ENCODE measurements at places on chromosomes 5 and 9. TPM values are rescaled to one million over a fixed set of nuclear protein-coding genes. Genes with fewer than 3 reads are reported as not detected.
A peak's percentile ranks its signal among the peaks of the same experiment; 100 is the strongest.

Gene C5orf47
- total RNA-seq: not detected

Gene PRELID2
- 24.7 TPM for total RNA-seq

Gene FIBCD1
- not detected for total RNA-seq

Gene IRX4
- not detected for total RNA-seq

GRCh38 chr5:155794795-155795194, 532.2 kb upstream of the SGCD start:
- DNase-seq: no peak
- no peak overlapping the region for H3K4me3 ChIP-seq
- no peak overlapping the region for H3K27ac ChIP-seq
- no peaks in the 10 kb centered on the region for H3K27me3 ChIP-seq
- H3K4me1 ChIP-seq: no peaks in the 10 kb centered on the region
- H3K36me3 ChIP-seq: no peaks in the 10 kb centered on the region

DNA sequence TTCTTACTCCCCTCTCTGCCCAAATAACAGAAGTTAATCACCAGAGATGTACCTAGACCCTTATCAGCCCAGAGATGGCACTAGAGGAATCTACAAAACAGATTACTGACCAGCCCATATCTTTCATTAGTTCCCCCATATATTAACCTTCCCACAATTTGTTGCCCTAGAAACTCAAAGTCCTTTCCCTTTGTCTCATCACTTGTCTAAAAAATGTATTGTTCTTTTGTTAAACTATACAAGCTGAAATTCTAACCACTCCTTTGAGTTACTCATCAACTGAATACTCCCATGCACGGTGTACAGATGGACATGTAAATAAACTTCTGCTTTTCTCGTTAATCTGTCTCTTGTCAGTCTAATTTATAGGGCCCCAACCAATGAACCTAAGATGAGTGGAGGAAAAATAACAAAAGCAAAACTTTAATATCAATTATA, 130.9 kb downstream of the CCDC192 start:
- no peak overlapping the region for H3K27ac ChIP-seq
- no peak for DNase-seq
- H3K36me3 ChIP-seq: no peaks in the 10 kb centered on the region
- no peaks in the 10 kb centered on the region for H3K4me1 ChIP-seq

Gene MED7
- 19.7 TPM for total RNA-seq

DNA sequence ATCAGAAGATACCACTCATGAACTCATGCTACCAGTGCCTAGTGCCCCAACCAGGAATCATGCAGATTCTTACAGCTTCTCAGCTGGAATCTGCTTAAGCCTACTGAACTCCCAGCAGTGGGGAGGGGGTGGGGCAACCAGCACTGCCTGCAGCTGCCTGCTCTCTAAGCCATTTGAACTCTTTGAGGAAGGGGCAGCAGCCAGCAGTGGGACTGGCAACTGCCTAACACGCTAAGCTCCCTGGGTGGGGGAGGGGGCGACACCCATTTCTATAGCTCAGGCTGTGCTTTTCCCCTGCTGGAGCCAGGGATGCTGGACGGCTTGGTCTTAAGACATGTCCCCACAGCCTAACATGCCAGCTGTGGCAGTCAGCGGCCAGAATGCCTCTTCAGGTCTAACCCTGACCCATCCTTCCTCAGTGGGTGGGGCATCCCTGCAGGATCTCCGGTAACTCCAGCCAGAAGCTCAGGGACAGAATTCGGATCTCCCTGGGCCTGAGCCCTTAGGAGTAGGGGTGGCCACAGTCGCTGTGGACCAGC, 889.7 kb downstream of the CDH9 start:
- no peak overlapping the region for H3K4me3 ChIP-seq
- no peaks in the 10 kb centered on the region for H3K36me3 ChIP-seq
- peak; percentile 4 for DNase-seq
- no peak overlapping the region for H3K27ac ChIP-seq
- no peaks in the 10 kb centered on the region for H3K27me3 ChIP-seq

GRCh38 chr5:94072116-94072515, 330.7 kb upstream of the POU5F2 start:
- no peak overlapping the region for H3K4me3 ChIP-seq
- H3K27ac ChIP-seq: no peak overlapping the region
- no peaks in the 10 kb centered on the region for H3K4me1 ChIP-seq
- no peaks in the 10 kb centered on the region for H3K36me3 ChIP-seq

GRCh38 chr5:34854459-34855174, 15.7 kb downstream of the TTC23L start:
- H3K36me3 ChIP-seq: no peaks in the 10 kb centered on the region
- H3K4me3 ChIP-seq: no peak overlapping the region
- H3K27ac ChIP-seq: no peak overlapping the region
- no peak for DNase-seq

Gene CCDC192
- not detected for total RNA-seq

DNA sequence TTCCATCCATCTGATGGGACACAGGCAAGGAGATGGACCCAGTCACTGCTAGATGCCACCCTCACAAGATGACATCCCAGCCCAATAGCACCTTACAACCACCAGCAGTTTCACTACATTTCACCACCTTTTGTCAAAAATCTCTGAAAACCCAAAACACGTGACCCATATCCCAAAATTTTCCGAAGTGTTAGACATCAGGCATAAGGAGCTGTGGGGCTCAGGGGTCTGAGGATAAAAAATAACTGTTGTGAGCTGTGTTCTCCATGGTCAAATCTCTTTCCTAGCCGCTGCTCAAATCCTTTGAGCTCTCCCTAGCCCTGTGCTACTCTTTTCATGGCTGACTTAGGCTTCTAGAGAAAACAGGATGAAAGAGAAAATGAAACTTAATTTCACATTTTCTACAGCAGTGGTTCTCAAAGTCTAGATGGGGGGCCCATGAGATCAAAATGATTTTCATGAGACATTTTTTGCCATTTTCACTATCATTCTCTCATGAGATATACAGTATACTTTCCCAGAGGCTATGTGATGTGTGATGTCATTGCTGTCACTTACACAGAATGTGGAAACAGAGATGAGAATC, 40.7 kb downstream of the TIMD4 start:
- H3K36me3 ChIP-seq: no peaks in the 10 kb centered on the region
- H3K27ac ChIP-seq: no peak overlapping the region
- H3K4me3 ChIP-seq: no peak overlapping the region
- H3K27me3 ChIP-seq: no peaks in the 10 kb centered on the region

GRCh38 chr9:129323376-129323998, 145.4 kb upstream of the IER5L start:
- no peak overlapping the region for H3K4me3 ChIP-seq
- no peak overlapping the region for H3K27ac ChIP-seq
- DNase-seq: no peak
- H3K36me3 ChIP-seq: no peaks in the 10 kb centered on the region
- H3K4me1 ChIP-seq: peaks cover 37% of the 10 kb centered on the region

Gene COL27A1
- 47.0 TPM for total RNA-seq

DNA sequence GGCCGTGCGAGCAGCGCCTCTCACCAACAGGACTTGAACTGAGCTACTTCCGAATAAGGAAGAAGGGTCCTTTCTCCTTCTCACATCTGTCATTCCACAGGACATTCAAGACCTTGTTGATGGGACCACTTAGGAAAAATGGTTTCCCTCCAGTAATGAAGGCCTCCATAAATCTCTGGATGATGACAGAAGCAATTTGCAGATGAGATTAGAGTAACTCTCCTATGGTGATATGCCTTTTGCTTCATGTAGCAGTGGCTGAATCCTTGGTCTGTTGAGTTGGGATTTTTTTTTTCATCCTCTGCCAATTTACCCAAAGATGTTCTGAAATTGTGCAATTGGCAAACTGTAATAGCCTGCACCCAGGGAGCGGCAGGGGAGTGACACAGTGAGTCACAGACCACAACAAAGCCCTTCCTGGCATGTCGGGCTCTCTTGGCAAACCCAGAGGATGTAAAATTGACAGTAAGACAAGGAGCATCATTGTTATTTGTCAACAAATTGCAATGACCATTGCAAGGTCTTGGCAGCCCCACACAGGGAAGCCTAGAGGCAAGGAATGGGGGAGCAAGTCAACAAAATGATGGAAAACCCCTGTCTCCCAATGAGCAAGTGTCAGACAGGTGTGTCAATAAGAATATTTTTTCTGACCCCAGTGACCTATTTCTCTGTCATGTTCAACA, 275.9 kb downstream of the ACTL7B start:
- H3K27ac ChIP-seq: no peak overlapping the region
- H3K4me3 ChIP-seq: no peak overlapping the region

- no peaks in the 10 kb centered on the region for H3K36me3 ChIP-seq
- peaks cover 6% of the 10 kb centered on the region for H3K4me1 ChIP-seq
- H3K27me3 ChIP-seq: peaks cover 58% of the 10 kb centered on the region
- H3K4me3 ChIP-seq: no peak overlapping the region
- no peak for DNase-seq
Observed at GRCh38 chr5:176743868-176744583, 66.3 kb upstream of the UNC5A start.

Gene PCA3
- total RNA-seq: not detected

Gene ARHGEF37
- 2.0 TPM for total RNA-seq

GRCh38 chr9:17888066-17888465, 309.2 kb downstream of the SH3GL2 start:
- no peak overlapping the region for H3K27ac ChIP-seq
- no peaks in the 10 kb centered on the region for H3K27me3 ChIP-seq
- H3K36me3 ChIP-seq: no peaks in the 10 kb centered on the region
- no peaks in the 10 kb centered on the region for H3K4me1 ChIP-seq

GRCh38 chr9:96486386-96487028, 36.5 kb downstream of the HABP4 start:
- H3K36me3 ChIP-seq: no peaks in the 10 kb centered on the region
- H3K27me3 ChIP-seq: no peaks in the 10 kb centered on the region
- H3K4me3 ChIP-seq: no peak overlapping the region
- peak; percentile 25 for DNase-seq
- H3K27ac ChIP-seq: peak overlapping the region; percentile 56

- no peak overlapping the region for H3K4me3 ChIP-seq
- no peak overlapping the region for H3K27ac ChIP-seq
- no peak for DNase-seq
- no peaks in the 10 kb centered on the region for H3K27me3 ChIP-seq
- no peaks in the 10 kb centered on the region for H3K4me1 ChIP-seq
Observed at GRCh38 chr9:99336531-99336930, 114.4 kb downstream of the SEC61B start.

DNA sequence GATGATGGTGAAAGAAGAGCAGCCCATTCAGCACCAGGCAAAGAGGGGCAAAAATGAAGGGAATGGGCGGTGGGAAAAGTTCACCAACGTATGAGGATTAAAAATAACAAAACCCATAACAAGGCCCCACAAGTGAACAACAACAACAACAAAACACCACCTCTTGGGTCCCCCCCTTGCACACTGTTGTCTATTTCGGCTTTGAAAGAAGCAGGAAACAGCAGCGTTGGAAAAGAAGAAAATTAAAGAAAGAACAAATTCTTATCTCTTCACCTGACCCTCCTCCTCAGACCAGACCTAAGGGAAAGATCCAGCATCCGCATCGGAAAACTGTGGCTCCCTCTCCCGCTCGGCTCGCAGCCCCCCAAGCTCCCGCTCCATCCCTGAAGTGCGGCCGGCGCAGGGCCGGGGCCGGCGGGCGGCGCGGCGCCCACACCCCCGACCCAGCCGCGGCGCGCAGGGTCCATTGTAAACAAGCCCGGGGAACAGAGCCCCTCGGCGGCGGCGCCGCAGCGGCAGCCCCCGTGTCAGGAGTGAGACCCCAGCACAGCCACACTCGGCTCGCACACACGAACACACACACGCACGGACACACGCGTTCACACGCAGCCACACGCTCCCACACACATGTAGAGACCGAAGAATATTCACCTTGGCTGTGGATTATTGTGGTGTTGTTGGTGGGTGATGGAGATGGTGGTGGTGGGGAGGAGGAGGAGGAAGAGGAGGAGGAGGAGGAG, 535 bp downstream of the RFX3 start:
- peak overlapping the region; percentile 100 for H3K27ac ChIP-seq
- H3K27me3 ChIP-seq: no peaks in the 10 kb centered on the region
- peak; percentile 34 for DNase-seq

- no peak overlapping the region for H3K4me3 ChIP-seq
- H3K27me3 ChIP-seq: no peaks in the 10 kb centered on the region
- no peak for DNase-seq
- H3K27ac ChIP-seq: no peak overlapping the region
Observed at GRCh38 chr5:72020161-72020983, 86.9 kb upstream of the MAP1B start.

GRCh38 chr9:114355821-114356220, 26.2 kb downstream of the ORM2 start:
- H3K27me3 ChIP-seq: no peaks in the 10 kb centered on the region
- DNase-seq: no peak
- no peaks in the 10 kb centered on the region for H3K4me1 ChIP-seq
- H3K4me3 ChIP-seq: no peak overlapping the region

Gene PCDHA5
- 2.2 TPM for total RNA-seq

DNA sequence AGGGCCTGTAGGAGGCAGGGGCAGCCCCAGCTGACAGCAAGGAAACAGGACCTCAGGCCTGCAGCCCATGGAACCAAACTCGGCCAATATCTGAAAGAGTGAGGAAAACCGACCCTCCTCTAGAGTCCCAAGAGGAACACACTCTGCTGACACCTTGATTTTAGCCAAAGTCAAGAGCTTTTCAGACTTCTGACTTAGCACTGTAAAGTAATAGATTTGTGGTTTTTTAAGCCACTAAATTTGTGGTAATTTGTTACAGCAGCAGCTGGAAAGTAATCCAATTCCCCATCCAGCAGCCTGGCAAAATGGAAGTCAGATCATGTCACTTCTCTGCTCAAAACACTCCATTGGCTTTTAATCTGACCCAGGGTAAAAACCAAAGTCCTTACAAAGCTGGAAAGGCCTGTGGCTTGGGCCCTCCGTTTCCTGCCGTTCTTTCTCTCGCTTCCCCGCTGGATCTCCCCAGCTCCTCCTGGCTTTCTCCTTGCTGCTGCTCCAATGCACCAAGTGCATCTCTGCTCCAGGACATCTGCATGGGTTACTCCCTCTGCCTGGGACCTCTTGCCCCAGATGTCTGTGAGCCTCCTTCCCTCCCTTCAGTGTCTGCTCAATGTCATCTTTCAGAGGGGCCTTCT, 79.0 kb downstream of the C5orf15 start:
- DNase-seq: no peak
- H3K4me1 ChIP-seq: peaks cover 9% of the 10 kb centered on the region
- H3K27me3 ChIP-seq: no peaks in the 10 kb centered on the region
- H3K36me3 ChIP-seq: no peaks in the 10 kb centered on the region
- H3K27ac ChIP-seq: no peak overlapping the region
- no peak overlapping the region for H3K4me3 ChIP-seq
